Stimulated activated CD8-positive, alpha-beta memory T cell treated with anti-CD3 and anti-CD28 coated beads, Interleukin-15, amount 100 ng/mL, for 1 hour (primary cell): ENCODE measurements at places on chromosomes 5 and 9.

GRCh38 chr9:79257228-79257781 is 314.5 kb upstream of the TLE4 start:
- no peak for DNase-seq

DNA sequence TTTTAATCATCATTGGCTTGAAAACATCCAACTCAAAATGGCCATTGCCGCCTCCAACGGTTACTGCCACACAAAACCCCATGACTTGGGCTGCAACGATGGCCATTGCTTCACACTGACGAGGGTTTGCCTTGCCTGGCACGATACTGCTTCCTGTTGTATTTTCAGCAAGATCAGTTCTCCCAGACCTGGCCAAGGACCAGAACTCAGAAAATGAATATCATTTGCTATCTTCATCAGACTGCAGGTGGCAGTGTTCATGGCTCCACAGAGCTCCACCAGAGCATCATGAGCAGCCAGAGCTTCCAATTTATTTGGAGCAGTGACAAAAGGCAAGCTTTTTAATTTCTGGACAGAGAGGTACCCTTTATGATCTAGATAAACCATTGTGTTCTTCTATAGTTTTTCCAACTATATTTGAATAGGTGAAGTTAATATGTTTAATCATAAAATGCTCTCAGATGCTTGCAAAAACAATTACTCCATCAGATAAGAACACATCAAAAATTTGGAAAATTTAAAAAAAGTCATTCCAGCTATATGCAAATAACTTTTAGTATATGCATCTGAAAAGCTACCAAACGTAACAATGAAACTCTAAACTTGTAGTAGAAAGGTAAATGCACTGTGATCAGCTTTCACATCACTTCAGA is 10.4 kb downstream of the AMACR start:
- no peak for DNase-seq

DNA sequence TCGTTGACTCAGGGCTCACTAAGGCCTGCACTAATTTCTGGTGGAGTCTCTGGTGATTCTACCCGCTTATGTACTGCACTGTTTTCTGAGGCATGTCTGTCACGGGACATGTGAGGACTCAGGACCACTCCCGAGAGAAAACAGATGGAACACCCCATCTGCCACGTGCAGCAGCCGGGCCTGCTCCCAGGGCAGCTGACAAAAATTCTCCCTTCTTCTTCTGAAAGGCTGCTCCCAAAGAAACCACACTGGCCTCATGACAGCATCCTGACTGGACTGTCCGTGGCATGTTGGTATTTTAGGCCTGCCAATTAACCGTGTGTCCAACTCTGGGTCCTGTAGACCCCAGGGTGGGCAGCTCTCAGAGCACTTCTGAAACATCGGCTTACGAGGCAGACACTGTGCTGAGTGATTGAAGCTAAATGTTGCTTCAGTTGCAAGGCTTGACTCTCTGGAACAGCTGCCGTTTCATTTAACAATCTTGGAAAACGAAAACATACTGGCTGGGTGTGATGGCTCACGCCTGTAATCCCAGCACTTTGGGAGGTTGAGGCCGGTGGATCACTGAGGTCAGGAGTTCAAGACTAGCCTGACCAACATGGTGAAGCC is 39.0 kb downstream of the FAM240B start:
- no peak for DNase-seq

DNA sequence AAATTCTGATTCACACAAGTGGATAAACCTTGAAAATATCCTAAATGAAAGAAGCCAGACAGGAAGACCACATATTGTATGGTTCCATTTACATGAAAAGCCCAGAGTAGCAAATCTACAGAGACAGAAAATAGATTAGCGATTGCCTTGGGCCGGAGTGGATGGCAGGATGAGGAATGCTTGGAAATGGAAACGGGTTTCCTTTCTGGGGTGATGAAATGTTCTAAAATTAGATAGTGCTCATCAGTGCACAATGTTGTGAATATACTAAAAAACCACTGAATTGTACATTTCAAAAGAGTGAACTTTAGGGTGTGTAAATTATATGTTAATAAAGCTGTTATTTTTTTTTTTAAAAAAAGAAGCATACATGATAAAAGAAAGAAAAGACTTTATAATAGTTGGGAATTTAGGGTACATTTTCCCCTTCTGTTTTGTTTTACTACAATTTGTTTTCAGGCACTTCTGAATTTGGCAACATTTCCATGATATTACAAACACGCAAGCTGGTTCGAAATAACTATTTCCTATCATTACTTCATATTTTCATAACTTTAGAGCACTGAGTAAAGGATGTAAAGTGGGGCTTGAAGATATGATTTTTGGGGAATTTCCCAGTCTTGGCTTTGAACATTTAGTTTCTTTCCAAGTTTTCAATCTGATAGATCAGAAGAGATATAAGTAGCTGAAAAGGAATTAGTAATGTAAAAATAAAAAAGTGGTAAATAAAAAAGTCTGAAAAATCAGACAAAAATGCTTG is 23.9 kb downstream of the SLC35A4 start:
- DNase-seq = no peak
